Suprapubic skin (tissue), 4 donors: ENCODE measurements at places on chromosomes 7 and 10.

DNA sequence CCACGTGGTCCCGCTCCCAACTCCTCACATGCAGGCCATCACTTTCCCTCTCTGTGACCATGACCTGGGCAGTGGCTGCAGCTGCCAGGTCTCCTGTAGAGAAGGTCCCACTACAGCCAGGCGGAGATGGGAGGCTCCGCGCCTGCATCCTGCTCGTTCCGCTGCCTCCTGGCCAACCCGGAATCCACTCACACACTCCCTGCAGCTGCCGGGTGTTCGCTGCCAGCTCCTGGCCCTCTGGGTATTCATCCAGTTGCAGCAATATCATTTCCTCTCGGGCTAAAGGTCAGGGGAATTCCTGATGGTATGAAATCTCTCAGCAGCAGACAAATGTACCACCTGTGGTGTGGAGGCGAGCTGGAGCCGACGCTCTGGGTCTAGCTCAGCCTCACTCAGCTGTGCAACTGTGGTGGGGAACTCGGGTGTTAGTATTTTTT, 65.7 kb downstream of the TLL2 start:
- DNase-seq: no peak

DNA sequence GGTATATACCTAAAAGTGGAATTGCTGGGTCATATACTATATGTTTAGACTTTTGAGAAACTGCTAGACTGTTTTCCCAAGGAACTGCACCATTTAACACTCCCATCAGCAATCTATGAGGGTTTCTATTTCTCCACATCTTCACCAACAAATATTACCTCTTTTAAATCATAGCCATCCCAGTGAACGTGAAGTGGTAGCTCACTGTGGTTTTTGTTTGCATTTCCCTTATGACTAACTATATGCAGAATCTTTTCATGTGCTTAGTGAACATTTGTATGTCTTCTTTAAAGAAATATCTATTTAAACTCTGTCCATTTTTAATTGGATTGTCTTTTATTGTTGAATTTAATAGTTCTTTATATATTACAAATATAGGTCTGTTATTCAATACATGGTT, 115.8 kb upstream of the SEC61G start:
- no peak for DNase-seq

GRCh38 chr10:16957038-16957437, 139.8 kb upstream of the RSU1 start:
- no peak for DNase-seq

DNA sequence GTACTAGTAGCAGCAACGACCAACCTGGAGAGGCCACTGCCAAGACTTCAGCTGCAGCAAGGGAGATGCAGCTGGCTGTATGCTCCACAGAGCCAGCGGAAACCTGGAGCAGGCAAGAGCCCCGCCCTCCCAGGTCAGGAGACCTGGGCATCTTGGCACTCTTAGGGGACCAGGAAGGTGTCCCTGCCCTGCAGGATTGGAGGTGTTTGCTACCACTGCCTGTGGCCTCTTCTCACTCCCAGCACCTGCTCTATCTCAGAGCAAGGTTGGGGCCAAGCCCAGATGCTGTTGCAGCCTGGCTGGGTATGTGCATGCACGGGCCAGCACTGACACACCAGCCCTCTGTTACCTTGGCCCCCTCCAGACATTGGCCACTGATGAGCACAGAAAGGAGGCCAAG, 1512.8 kb downstream of the REEP3 start:
- DNase-seq: no peak

DNA sequence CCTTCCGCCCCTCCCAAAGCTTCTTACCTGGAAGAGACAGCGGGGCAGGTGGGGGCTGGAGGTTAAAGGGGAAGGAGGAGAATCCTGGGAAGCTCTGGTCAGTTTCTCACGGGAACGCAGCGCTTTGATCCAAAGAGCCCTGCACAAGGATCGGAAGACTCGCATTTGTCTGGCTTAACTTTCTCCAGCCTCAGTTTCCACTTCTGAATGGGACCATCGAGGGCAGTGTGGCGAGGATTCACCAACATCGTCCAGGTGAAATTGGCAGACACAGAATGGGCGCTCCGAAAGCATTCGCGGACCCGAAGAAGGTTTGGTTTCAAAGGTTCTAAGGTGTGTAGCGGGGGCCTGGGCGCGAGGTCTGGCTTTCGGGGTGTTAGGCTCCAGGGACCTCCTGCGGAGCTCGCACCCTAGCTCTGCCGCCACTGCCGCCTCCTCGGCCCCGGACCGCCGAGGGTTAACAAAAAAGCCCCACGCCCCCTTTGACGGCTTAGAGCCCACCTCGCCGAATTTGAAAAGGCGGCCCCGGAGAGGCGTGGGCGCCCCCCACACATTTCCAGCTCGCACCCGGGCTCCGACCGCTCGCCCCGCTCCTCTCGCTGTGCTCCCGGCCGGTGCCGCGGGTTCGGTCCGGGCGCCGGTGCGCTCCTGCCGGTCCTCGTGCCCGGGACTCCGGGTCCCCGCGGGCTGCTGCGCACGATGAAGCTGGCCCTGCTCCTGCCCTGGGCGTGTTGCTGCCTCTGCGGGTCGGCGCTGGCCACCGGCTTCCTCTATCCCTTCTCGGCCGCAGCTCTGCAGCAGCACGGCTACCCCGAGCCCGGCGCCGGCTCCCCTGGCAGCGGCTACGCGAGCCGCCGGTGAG, at the start of gene COL26A1:
COL26A1 (plus strand) TSS at position 542 of the 862 bp plus-strand sequence; CDS start at position 700, 158 bp downstream.
- DNase-seq: no peak

DNA sequence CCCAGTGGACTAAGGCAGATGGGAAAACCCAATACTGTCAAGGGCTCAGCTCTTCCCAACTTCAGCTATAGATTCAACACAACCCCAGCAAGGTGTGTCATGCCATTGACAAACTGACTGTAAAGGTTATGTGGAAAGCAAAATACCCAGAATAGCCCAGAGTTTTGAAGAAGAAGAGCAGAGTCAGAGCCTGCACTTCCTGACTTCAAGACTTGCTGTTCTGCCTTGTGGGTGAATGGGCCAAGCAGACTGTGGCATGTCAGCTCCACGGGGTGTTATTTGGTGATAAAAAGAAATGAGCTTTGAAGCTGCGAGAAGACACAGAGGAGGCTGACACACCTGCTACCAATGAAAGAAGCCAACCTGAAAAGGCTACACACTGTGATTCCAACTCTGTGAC, 89.7 kb downstream of the NKX6-2 start:
- DNase-seq: no peak

GRCh38 chr7:130875265-130875741, 141.3 kb upstream of the KLF14 start:
- DNase-seq: no peak

DNA sequence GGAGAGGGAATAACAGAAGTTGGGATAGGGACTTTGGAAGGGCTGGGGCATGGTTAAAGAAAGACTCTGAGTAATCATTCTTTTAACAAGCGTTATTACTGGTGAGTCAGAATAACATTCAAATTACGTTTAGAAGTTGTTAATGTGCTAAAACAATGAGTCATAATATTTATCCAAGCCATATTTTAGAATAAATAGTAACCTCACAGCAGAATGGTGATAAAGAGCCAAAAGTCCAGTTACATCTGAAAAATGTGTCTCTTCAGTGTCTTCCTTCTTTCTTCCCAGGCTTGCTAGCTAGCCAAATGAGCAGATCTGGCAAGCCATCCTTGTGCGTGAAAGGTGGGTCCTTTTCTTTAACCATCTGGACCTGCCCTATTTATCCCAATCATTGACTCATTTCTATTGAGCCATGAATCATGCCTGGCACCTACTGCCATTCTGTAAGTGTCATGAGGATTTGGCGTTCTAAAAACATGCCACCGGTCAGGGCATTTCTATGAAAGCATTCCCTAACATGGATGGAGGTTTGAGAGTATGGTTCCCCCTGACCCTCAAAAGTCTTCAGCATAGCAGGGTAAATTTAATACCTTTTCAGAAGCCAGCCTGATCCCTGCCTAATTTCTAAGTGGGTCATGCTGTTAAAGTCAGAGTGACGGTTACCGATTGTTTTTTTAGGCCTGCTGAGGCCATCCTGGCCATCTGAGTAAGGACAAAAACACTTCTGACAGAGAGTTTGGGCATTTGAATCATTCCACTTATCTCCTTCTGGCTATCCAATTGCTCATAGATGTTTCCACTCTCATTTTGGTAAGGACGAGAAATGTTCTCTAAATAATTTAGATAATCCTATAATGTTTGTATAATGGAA, 26.9 kb downstream of the MYPN start:
- no peak for DNase-seq

DNA sequence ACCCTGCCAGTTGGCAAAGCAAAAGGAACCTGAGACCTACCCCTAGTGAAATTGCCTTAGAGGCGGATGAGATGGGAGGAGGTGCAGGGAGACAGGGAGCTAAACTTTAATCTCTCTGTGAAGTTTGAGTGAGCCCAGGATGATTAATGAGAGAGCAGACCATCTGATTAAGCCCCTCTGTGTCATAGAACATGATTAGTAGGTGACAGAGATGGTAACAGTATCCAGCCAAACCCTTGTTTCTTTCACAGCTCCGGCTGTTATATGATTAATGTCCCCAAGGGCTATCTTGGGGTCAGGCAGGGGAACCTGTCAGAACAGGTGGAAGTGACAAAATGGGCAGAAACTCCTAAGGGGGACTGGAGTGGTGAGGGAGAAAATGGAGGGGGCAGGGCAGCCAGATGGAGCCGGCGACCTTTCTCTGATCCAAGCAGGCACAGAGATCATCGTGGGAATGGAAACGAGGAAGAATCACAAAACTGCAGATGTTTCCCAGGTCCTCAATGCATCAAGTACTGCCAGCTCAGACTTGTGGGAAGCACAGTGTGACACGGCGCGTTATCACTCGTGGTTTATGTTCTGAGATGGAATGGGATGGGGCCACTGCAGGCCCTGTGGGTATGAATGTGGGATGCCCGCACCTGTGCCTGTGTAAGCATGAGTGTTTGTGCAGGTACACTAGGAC, 684.2 kb downstream of the LRMDA start:
- DNase-seq: no peak

DNA sequence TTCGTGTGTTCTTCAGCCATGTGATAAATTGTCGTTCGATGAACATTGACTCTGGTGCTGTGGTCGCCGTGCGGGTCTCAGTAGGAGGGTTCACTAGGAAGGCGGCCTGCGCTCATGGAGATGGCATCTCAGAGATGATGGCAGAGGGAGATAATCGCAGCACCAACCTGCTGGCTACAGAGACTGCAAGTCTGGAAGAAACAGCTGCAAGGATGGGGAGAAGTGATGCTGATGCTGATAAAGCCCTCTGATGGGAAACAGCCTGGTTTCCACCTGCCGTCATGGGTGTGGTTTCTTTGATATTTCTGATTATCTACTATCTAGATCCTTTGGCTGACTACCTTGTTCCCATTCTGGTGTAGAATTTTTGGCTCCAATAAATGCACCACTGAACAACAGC, 130.5 kb upstream of the ANKRD30A start:
- DNase-seq: no peak

- no peak for DNase-seq
These were observed 63.3 kb upstream of the PAPSS2 start for GRCh38 chr10:87596351-87596750.

- no peak for DNase-seq
These were observed 3.6 kb upstream of the TBX20 start for GRCh38 chr7:35257251-35258124.
